ENCODE measurements at places on chromosomes 7 and 10.

DNA sequence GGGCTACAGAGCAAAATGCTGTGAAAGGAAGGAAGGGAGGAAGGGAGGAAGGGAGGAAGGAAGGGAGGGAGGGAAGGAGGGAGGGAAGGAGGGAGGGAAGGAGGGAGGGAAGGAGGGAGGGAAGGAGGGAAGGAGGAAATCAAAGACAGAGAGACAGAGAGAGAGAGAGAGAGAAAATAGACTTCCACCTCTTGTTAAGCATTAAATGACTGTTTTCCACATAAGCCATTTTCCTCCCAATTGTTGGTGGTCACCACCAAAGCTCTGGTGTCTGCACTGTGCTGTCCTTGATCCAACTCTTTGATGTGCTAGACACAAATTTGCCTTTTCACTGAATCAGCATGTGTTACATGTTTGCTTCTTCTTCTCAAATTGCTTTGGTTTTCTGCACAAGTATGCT is 90.7 kb upstream of the INHBA start:
- no peak for DNase-seq

DNA sequence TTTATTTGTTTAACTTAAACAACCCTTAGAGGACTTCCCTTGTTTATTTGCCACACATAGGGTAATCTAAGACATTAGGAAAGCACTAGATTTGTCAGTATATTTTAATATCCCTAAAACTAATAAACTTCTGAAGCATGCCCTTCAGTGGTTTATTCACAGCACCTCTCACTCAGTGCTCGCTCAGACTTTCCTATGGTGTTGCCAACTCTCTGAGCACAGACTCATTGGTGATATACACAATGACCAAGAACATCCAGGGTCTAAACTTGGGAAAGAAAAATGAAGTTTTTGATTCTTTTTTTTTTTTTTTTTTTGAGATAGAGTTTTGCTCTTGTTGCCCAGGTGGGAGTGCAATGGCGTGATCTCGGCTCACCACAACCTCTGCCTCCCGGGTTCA is 82.2 kb downstream of the RAB11FIP2 start:
- DNase-seq = no peak

- DNase-seq = no peak
These were observed 17.6 kb upstream of the AASS start for GRCh38 chr7:122161628-122162027.

DNA sequence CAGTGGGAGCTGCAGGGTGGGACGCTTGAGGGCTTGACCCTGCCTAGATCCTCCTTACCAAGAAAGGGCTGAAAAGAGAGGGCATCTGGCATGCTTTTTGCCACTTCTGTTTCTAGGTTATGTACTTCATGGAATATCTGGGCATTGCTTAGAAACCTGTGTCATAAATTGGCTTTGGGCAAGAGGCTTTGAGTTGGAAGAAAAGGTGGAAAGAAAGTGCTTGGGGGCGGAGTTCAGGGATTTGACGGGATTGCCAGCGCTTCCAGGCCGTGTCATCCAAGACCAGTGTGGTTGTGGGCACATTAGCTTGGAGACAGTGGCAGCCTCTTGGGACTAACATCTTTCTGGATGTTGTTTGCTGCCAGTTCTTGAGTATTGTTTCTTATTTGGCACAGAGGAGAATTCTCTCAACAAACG is 825 bp downstream of the ZNF862 start:
- no peak for DNase-seq

DNA sequence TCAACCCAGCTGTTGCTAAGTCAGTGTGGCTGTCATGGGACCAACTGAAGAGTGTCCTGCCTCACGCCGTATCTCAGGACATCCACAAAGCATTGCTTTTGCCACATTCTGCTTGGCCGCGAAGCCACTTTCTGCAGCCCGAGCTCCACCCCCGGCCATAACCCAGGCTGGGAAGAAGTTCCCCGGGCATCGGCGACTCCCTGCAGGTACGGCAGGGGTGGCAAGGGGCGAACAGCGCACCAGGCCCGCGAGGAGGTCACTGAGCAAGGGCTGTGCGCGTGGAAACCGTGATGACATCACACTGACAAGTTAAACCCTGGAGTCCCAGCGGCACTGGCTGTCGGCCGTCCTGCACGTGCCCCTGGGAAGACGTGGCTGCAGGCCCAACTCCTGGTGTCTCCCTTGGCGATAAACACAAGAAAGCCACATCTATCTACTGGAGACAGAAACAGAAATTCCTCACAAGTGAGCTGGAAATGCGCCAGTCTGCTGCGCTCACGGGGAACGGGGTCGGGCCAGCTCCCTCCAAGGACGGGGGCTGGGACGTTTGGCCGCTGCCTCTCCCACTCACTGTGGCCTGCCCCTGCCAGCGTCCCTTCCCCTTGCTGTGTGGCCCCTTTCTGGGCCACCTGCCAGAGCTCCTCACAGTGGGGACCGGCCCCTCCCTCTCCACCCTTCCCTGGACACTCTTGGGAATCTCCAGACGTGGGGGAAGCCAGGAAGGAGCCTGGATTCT is 326.3 kb downstream of the DNAJB6 start:
- no peak for DNase-seq

DNA sequence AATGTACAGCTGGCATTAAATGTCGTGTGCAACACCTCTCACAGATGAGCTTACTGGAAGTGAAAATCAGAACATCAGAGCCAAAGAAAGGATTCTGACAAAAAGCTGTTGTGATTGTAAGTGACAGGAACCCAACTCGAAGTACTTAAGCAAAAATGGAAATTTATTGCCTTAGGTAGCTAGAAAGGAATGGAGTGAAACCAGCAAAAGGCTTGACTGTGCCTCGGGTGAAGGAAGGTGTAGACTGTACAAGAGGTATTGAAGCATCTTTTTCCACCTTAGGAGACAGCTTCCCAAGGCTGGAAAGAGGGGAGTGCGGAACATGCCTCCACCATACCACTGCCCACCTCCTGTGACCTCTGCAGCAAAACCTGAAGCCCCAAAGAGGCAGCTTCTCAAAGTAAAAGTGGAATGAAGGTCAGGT is 27.3 kb upstream of the ITGB1 start:
- DNase-seq = no peak

GRCh38 chr10:14382531-14382930 is 51.8 kb upstream of the FRMD4A start:
- no peak for DNase-seq

DNA sequence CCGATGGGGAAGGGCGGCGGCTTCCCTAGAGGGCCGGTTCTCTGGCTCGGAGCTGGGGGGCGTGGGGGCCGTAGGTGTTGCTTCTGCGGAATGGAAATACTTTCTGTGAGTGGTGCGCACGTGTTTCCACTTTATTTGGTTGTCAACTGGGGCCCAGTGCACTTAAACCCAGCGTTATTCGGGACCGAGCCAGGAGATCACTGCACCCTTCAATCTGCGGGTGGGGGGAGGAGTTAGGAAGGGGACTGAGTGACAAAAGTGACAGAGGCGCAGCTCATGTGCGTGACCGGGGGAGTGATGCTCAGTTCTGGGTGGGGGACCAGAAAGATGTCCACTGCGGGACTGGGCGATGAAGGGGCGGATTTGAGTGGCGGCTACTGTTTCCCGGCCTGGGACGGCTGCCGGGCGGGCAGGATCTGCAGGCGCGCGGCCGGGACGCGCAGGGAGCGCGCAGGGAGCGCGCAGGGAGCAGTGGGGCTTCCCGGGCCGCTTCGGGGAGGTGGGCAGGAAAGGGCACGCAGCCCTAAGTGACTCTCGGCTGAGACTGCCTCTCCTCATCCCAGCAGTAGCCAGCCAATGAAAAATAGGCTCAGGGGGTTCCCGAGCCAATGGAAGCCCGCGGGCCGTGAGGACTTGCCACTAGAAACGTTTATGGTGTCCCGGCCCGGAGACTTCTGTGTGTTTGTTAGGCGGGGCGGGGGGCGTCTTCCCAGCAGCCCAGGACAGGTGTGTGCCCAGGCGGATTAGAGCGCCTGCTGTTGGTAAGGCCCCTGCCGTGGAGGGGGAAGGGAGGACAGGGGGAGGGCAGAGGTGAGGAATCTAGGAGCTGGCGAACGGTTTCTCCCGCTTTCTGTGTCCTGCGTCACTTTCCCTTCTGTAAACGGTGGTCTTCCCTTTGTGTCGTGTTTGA is 54.3 kb upstream of the KDM7A start:
- DNase-seq = no peak

DNA sequence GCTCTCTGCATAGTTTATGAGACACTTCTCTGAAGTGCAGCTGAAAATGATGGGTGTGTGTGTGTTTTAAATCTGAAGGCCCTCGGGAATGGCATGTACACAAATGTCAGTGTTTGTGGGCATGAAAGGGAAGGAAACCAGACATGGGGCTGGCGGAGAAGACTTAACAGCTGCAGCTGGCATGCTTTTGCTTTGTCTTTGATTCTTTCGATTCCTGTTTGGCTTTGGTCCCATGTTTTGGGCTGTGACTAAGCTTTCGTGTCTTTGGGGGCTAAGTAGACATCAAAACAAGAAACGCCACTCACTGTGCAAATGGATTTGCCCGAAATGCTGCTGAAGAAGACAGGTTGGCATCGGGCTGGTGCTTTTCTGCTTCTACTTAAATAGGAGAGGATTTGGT is 179.3 kb downstream of the PFKFB3 start:
- DNase-seq = no peak

DNA sequence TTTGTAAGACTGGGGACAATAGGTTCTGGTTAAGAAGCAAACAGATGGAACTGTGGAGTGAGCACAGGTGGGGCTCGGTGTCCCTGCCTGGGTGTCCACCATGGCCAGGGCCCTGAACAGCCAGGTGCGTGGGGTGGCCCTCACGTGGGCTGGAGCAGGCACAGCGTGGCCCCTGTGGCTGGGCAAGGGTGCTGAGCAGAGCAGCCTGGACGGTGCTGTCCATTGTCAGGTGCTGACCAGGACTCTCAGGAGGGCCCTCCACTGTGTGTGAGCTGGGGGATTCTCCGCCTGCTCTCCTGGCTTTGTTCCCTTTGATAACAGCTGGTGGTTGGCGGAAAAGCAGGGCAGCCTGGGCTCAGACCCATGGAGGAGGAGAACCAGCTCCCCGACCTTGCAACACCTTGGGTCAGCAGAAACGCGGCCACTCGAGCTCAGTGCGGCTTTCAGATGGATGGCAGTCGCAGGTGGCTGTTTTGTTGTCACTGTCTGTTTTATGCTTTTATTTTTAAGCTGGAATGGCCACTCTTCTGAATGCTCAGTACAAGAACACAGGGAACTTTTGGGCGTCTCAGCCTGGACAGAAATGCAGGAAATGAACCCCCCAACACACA is 273.9 kb upstream of the ADARB2 start:
- DNase-seq = no peak

GRCh38 chr10:101967713-101968112 is 88.3 kb downstream of the ARMH3 start:
- DNase-seq = no peak

- no peak for DNase-seq
These were observed 168.2 kb downstream of the SKAP2 start for GRCh38 chr7:26696161-26696560.

DNA sequence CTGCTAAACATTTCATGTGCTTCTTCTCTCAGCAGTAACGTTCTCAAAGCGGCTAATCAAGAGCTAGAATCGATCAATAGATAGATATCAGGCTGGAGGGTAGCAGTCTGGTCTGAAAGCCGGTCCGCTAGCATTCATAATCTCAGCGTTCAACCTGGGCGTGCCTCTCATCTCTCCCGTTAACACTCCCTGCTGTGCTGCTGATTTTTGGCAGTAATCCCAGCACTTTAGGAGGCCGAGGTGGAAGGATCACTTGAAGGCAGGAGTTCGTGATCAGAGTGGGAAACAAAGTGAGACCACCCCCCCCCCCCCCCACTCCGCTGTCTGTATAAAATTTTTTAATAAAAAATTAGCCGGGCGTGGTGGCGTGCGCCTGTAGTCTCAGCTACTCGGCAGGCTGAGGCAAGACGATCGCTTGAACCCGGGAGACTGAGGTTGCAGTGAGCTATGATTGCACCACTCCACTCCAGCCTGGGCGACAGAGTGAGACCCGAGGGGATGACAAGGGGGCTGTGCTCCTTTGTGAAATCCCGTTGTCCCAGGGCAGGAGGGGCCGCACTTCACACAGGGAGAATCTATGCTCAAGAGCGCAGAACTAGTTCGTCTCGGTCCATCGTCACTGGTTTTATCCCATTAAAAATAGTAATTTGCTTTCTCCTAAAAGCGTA is 624 bp upstream of the CEP55 start:
- no peak for DNase-seq

DNA sequence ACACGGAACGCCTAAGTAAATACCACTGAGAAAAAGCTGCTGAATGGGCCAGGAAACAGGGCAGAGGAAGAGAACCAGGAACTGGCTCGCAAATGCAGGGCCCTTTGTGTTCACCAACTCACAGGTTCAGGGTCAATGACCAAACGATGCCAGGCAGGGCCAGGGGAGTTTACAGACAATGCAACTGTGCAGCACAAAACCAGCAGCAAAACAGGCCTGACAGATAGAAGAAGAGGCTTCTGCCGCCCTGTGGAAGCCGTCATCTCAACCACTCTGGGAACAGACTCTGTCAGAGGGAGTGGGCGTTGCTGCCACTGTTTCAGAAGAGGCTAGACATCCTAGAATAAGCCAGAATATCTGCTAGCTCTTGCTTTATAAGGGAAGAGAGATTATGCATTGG is 117.9 kb downstream of the KMT2E start:
- DNase-seq = no peak

DNA sequence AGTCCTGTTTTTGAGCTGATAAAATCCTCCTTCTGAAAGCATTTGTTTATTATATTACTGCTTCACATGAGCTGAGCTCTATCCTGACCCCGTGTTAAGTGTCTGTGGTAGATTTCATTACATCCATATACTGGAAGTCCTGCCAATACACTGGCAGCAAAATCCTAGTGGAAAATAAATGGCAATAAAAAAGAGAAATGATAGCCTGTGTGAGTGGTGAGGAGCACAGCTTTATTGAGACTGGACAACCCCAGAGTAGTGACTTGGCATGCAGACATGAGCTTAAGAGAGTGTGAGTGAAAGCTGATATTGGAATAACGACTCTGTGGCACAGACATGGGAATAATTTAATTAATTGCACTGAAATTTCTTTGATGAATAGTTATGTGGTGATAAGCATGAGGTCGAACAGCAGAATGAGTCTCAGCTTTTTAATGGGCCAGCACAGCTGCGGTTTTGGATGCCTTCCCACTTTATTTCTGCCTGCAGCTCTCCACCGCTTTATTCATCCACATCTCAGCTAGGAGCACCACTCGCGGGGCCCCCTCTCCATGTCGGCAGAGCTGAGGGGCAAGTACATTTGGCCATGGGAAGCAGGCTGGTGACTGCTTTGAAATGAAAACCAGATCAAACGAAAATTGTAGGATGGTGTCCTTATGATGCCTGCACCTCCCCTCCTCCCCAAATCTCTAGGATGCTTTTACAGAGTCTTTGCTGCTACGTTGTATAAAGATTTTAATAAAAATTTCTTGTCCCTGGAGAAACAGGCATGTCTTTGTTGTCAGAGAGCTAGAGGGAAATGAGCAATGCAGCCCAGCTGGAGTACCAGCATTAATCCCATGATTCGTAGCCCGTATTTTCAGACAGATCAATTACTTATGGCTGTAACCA is 494.3 kb downstream of the AUTS2 start:
- no peak for DNase-seq

- no peak for DNase-seq
These were observed 215.1 kb downstream of the FOXP2 start for GRCh38 chr7:114629762-114630161.

Measured in thoracic aorta (tissue), 2 donors.